ENCODE measurements at places on chromosomes 12 and 14. TPM values are rescaled to one million over a fixed set of nuclear protein-coding genes. Genes with fewer than 3 reads are reported as not detected.
A peak's percentile ranks its signal among the peaks of the same experiment; 100 is the strongest.

- no peak for DNase-seq
These were observed 67.6 kb upstream of the CSRP2 start for GRCh38 chr12:76946446-76946845.

DNA sequence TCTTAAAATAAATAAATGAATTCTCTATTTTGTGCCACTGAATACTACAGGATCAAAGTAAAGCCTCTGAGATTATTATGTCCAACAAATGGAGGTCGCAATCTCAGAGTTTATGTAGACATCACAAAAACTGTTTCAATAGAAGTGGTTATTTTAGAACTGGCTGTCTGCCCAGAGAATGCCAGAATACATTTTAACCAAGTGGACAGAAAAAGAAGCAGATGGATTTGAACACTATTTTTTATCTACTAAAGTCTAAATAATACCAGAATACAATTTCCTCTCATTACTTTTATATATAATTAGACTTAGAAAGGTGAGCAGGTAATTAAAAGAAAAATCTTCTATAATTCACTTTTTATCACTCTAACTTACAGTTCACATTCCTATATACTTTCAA, 118.3 kb downstream of the MED13L start:
- DNase-seq, result no peak

The KRT72 gene
- total RNA-seq, result not detected

DNA sequence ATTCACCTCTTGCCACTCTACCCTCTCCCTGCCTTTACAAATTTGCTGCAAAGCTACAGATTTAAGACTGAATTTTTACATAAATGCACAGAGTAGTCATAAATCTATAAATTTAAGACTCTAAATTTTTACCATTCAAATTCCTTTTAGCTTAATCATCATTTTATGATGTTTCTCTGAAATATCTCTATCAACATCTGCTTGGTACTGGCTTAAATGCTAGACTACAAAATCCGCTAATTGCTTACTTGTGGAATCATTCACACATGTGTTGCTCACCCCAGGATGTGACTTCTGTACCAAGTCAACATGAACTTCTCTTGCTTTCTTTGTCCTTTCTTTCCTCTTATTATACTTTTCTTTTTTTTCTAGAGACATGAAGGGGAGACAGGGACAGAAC, 109.2 kb downstream of the GALC start:
- no peak for DNase-seq

The CSRNP2 gene
- 14.5 TPM for total RNA-seq

- DNase-seq, result no peak
These were observed 12.6 kb upstream of the OR8S1 start for GRCh38 chr12:48512855-48513254.

GRCh38 chr12:131980263-131980662, 30.5 kb downstream of the EP400 start:
- DNase-seq, result peak; percentile 49

The RNASE7 gene
- total RNA-seq, result not detected

The RAD51B gene
- 84.0 TPM for total RNA-seq

The BORCS5 gene
- total RNA-seq, result 6.4 TPM

Measured in Karpas-422 (cell line).